ENCODE measurements at places on chromosomes 3 and 15.

DNA sequence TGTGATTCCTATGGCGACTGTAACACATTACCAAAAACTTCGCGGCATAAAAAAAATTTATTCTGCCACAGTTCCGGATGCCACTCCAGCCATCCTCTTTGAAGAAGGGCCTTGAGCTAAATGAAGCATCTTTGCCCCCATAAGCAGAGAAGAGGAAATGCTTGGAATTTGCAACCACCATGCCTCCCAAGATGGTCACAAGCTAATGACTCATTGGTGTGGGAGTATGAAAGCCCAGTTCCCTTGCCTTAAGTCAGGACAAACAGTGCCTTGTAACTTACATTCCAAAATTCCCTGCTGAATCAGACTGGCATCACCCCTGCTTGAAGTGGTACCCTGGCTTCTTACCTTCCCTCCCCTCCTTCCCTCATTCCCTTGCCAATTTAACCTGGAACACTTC is 1077.4 kb downstream of the EPHA3 start:
- DNase-seq: no peak

- no peak for DNase-seq
Measured at GRCh38 chr15:86135041-86135440, 55.4 kb downstream of the AGBL1 start.

DNA sequence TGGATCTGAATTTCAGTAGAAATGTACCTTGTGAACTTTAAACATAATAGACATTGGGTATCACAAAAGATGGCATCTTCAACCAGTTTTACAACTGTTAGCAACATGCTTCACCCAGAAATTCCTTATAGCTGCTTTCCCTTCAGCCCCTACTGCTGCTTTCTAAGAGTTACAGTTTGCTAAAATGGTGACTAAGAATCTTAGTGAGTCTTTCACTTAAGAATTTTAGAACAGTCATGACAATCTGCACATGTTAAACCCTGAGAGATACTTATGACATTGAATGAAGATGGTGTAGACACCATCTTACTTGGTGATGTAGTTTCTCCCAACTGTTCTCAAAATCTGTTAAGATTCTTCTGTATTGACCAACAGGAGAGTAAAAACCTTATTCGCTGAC is 129.7 kb upstream of the UBE2E1 start:
- DNase-seq: no peak

GRCh38 chr15:59940928-59941327 is 63.2 kb upstream of the FOXB1 start:
- DNase-seq: no peak

- no peak for DNase-seq
Measured at GRCh38 chr15:52717924-52718323, 38.7 kb upstream of the ATOSA start.

GRCh38 chr15:100881573-100882336 is 2.1 kb downstream of the ALDH1A3 start:
- no peak for DNase-seq

GRCh38 chr3:32447865-32448400 is 54.7 kb downstream of the CMTM6 start:
- DNase-seq: no peak

DNA sequence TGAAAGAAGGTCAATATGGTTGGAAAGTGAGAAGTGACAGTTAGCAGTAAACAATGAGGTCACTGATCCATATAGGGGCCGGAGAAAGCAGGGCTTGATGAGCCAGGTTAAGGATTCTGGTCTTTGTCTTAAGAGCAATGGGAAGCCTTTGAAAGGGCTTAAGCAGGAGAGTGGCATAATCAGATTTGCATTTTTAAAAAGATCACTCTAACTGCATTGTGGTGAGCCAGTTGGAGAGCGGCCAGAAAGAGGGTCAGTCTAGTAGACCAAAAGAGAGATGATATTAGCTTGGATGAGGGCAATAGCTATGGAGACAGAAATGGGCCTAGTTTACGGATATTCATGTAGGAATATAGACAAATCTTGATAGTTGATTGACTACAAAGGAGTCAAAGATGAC is 46.6 kb downstream of the CPNE4 start:
- DNase-seq: no peak

- no peak for DNase-seq
Measured at GRCh38 chr3:86245360-86245759, 745.6 kb downstream of the VGLL3 start.

DNA sequence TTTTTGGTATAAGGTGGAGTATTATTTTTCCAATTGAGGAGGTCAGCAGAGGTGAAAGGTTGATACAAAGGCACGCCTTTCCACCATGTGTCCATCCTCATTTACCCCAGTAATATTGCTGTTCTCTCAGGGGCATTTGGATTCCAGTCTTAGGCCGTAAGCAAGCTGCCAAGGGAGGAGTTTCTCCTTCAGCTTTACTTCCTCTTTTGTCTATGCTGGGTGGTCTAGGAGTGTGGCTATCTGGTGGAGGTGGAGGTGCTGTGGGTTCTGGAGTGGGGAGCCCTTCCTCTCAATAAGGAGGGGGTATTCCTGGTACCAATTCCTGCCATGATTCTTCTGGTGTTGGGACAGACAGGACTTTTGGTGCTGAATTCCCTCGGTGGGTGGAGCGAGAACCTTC is 340.6 kb downstream of the KCNH8 start:
- DNase-seq: no peak

- DNase-seq: no peak
Measured at GRCh38 chr3:143496191-143496590, 352.1 kb downstream of the SLC9A9 start.

GRCh38 chr15:57005244-57005643 is 86.8 kb downstream of the TCF12 start:
- DNase-seq: no peak

DNA sequence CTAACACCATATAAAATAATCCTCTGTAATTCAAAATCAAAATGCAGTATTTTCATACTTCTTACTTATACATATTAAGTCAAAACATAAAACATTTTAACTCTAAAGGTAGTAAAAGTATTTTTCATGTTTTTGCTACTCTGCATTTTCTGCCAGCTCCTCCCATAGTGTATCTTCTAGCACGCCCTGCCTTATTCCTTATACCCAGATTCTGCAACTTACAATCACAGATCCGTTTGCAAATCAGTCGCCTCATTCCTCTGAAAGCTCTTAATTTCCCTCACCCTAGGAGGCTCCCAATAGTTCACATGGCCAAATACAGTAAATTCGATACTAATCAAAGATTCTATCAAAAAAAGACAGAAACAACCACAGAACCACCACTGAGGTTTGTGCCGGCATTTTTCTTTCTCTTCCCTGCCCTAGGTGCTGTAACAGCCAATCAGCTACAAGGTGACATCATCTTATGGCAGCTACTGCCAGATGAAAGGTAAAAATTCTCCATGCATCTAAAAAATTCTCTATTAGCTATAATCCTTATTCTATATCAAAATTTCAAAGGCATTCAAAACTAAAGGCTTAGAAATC is 72.9 kb downstream of the CLASP2 start:
- DNase-seq: peak; percentile 12

- DNase-seq: no peak
Measured at GRCh38 chr3:68504201-68504600, 428.1 kb downstream of the TAFA4 start.

DNA sequence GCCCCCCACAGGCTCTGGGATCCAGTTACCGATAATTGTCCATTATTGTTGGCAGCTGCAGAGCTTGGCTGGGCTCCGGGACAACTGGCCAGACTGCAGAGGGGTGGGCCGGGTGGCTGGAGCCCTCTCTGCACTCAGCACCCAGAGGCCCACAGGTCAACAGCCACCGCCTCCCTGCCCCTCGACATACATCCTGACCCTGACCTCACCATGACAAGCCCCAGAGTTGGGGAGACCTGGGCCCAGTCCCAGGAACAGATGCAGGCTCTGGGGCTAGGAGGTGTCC is 22.4 kb downstream of the PTH1R start:
- no peak for DNase-seq

GRCh38 chr15:62337934-62338333 is 172.8 kb upstream of the C2CD4B start:
- no peak for DNase-seq

DNA sequence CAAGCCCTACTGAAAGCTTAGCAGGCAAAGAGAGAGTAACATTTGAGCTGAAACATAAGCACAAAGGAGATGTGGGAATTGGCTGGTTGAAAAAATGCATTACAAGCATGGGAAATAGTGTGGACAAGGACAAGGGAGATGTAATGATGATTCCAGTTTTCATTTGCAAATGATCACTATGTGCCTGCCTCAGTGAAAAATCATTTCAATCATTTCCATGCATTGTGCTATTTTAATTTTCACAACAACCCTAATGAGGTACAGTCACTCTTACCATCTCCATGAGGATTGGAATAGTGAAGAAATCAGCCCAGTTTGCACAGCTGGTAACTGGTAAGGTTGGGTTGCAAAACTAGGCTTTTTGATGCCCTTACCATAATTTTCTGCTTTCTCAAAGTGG is 123.2 kb downstream of the ARNT2 start:
- DNase-seq: no peak

DNA sequence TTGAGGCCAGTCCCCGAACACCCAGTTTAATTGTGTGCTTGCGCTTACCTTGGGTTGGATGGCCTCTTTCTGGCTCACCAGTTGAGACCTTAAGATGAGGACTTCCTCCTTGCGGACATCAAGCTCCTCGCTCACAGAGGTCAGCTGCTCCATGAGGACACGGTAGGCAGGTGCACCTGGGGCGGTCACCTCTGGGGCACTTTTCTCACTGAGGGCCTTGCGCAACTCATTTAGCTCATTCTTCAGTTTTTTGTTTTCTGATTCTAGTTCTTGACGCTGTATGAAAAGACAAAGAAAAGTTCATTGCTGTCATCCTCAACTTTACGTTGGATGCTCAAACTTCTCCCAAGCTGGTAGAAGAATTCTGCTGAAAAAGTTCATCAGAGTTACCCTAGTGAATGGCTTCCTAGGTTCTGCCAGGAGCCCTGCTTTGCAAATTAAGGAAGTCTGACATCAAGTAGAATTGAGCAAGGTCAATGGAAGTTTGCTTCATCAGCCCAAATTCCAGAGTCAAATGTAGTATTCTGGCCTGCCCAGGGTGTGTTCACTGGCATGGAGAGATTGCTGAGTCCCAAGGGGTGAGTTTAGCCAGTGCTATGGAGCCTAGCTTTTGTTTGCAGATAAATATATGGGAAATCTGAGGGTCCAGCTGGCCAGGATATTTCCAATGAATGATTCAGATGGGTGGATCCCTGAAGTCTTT is 55.8 kb upstream of the MYO5C start:
- no peak for DNase-seq

DNA sequence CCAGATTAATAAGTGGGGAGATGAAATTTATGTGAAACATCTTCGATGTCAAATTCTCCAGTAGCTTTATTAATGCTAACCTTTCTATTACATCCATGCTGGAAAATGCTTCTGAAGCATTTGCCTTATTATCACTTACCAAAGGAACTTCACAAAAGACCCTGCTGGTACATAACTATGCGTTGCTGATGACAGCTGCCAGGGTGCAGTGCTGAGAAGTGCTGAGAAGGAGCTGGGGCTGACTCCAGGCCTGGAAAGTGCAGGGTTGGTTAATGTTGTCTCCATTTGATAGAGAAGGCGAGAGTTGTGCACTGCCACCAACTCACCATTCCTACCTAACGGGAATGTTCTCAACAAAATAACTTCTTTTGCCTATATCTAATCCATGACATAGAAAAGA is 736.0 kb upstream of the NR2F2 start:
- DNase-seq: no peak

GRCh38 chr3:118472586-118472985 is 562.1 kb downstream of the IGSF11 start:
- DNase-seq: no peak

GRCh38 chr3:8536096-8537056 is 34.8 kb downstream of the LMCD1 start:
- DNase-seq: no peak

DNA sequence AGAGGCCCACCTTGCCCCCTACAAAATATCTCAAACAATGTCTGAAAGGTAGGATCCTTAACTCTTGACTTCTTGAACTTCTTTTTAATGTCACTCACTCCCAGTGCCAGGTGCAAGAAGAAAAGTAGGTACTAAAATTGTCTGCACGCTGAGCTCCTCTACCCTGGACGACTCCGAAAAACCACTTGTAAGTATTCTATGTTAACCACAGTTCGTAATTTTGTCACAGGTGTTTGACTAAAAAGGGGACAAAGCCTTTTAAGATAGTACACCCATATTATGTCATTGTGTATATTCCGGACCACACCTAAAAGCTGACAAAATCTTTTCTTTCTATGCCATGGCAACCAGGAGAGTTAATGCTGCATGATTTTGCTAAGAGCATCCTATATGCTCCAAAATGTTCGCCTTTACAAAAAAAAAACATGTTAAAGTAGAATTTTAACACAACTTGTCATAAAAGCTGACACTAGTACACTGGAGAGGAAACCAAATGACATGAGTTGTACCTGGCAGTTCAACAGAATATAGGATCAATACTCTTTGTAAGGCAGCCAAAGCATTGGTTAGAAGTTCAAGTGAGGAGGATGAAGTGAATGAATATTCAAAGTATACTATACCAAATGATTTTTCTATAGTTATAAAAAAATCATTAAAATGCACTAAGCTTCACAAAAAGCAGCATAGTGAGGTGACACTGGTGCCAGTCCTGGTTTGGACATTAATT is 210.5 kb downstream of the FOXP1 start:
- DNase-seq: no peak

- no peak for DNase-seq
Measured at GRCh38 chr3:99730870-99731269, 86.8 kb upstream of the CMSS1 start.

DNA sequence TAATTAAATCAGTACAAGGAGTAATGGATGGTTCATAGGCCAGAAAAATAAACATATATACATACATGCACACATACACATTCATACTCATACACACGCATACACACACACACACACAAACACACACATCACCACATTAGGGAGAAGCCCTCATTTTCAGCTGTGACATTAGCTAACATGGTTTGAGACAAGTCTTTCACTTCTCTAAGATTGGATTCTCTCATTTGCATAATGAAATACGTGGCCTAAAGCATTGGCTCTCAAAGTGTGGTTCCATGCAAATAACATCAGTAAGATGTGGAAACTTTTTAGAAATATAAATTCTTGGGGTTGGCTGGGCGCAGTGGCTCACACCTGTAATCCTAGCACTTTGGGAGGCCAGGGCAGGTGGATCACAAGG is 452.6 kb downstream of the TAFA4 start:
- DNase-seq: no peak

- DNase-seq: no peak
Measured at GRCh38 chr3:135190658-135191057, 395.6 kb downstream of the EPHB1 start.

- no peak for DNase-seq
Measured at GRCh38 chr3:32591186-32591585, 20.5 kb upstream of the DYNC1LI1 start.

GRCh38 chr3:29609328-29609811 is 328.5 kb downstream of the RBMS3 start:
- DNase-seq: no peak

DNA sequence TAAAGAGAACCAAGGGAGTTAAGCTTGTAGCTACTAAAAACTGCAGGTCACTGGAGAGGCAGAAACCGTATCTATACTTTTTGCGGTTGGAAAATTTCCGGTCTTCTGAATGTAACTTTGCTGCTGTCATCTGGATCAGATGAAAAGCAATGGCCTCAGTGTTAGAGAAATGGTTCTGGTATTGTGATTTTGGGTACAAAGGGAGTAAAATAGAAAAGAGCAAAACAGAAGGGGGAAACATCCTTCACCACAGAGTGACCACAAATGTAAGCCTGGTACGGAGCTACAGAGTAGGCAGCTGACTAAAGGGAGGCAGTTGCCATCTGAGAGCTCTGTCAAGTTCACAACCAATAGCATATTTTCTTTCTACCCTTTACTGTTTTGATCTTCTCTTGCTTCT is 5.6 kb downstream of the CD96 start:
- no peak for DNase-seq

All from activated CD4-positive, alpha-beta T cell treated with anti-CD3 and anti-CD28 coated beads, Interleukin-2, amount 50 U/mL, for 24 hours (primary cell).